ENCODE measurements at places on chromosomes 2 and 18.

GRCh38 chr2:215612786-215613185 lies 176.9 kb upstream of the FN1 start:
- no peak overlapping the region for H3K4me3 ChIP-seq
- H3K27ac ChIP-seq: no peak overlapping the region
- no peaks in the 10 kb centered on the region for H3K27me3 ChIP-seq
- H3K4me1 ChIP-seq: no peaks in the 10 kb centered on the region
- H3K36me3 ChIP-seq: no peaks in the 10 kb centered on the region

DNA sequence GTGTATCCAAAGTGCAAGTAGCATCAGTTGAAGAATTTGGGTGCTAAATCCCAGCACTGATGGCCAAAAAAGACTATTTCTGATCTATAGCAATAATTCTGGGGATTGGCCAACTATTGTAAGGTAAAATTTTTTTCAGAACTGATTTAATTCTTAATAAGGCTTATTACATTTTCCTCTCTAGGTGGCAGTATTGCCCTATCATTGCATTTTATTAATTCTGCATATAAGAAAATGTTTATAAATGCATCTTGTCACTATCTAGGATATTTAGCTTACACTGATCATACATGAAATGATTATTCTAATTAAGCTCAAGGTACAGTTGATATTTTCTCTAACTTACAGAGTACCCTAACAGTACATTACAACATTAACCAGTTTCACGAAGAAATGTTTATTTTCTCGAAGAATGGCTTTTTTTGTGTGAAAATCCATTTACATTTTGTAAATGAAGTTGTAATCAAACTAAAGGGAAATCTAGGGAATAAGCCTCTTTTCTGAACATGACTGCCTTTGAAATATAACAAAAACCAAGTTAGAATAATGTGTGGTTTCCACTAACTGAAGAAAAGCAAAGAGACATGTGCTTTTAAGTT lies 11.0 kb downstream of the TTN start:
- peak; percentile 9 for DNase-seq
- H3K36me3 ChIP-seq: no peaks in the 10 kb centered on the region
- H3K4me3 ChIP-seq: no peak overlapping the region
- H3K4me1 ChIP-seq: no peaks in the 10 kb centered on the region
- no peaks in the 10 kb centered on the region for H3K27me3 ChIP-seq

DNA sequence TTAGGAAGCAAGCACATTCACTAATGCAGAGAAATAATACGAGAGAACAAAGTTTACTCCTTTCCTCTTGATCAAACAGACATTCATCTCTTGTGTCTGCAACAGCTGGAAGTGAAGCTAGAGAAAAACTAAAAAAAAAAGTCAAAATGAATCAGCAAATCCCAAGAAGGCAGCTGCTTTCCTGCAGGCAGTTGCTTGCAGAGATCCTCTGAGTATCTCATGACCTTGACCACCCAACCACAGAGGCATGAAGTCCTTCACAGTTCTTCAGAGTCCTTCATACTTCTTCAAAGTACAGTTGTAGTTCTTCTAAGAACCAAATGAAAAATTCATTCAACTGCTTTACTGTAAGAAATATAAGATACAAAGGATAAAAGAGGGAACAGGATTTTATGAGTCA lies 97.2 kb upstream of the ACVR1C start:
- no peak overlapping the region for H3K4me3 ChIP-seq
- H3K36me3 ChIP-seq: no peaks in the 10 kb centered on the region
- H3K27me3 ChIP-seq: no peaks in the 10 kb centered on the region
- no peak overlapping the region for H3K27ac ChIP-seq
- no peaks in the 10 kb centered on the region for H3K4me1 ChIP-seq
- no peak for DNase-seq

- H3K27ac ChIP-seq: no peak overlapping the region
- H3K27me3 ChIP-seq: no peaks in the 10 kb centered on the region
- no peaks in the 10 kb centered on the region for H3K4me1 ChIP-seq
- no peaks in the 10 kb centered on the region for H3K36me3 ChIP-seq
- H3K4me3 ChIP-seq: no peak overlapping the region
- no peak for DNase-seq
These were observed 118.9 kb downstream of the TMEM18 start for GRCh38 chr2:558302-558642.

DNA sequence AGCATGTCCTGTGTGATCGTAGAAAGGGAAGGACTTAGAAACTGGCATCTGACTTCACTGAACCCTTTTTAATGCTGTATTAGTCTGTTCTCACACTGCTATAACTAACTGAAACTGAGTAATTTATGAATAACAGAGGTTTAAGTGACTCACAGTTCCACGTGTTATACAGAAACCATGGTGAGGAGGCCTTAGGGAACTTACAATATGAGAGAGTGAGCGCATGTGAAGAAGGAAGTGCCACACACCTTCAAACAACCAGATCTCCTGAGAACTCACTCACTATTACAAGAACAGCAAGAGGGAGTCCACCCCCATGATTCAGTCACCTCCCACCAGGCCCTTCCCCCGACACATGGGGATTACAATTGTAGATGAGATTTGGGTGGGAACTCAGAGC lies 811.3 kb downstream of the CPS1 start:
- H3K4me1 ChIP-seq: no peaks in the 10 kb centered on the region
- no peak overlapping the region for H3K27ac ChIP-seq
- no peaks in the 10 kb centered on the region for H3K36me3 ChIP-seq
- no peaks in the 10 kb centered on the region for H3K27me3 ChIP-seq

- H3K27me3 ChIP-seq: no peaks in the 10 kb centered on the region
- no peak for DNase-seq
- H3K27ac ChIP-seq: peak overlapping the region; percentile 94
- H3K4me1 ChIP-seq: peaks cover 55% of the 10 kb centered on the region
These were observed 9.9 kb downstream of the TMBIM1 start for GRCh38 chr2:218282173-218282991.

- no peaks in the 10 kb centered on the region for H3K36me3 ChIP-seq
- H3K4me1 ChIP-seq: no peaks in the 10 kb centered on the region
- no peak overlapping the region for H3K4me3 ChIP-seq
- no peak for DNase-seq
- no peak overlapping the region for H3K27ac ChIP-seq
These were observed 1144.7 kb downstream of the CNTNAP5 start for GRCh38 chr2:125169764-125170146.

DNA sequence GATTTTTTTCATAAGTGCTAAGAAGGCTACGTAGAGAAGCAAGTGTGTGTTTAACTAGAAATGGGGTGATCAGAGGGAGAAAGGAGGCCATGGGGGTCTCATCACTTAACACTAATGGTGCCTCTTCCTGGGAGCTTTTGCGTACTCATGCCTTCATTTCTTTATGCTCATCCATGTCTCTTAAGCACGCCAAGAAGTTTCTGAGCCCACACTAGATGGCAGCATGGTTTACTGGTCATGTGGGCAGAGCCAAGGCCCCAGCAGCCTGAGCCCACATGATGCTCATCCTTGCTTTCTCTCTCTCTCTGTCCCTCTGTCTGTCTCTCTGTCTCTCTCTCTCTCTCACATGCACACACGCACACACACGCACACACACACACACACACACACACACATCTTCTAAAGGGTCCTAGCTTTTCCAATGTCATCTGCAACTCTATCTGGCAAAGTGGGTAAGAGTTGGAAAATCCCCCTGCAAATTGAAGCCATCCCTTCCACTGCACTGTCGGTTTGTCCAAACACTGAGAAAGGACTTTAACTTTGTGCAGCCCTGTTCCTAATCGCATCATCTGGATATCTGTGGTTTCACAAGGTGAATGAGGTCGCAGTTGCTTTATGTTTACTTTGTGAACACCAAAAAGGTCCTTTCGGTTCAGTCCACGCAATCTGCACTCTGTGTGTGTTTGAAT lies 137.1 kb upstream of the CCDC68 start:
- no peaks in the 10 kb centered on the region for H3K36me3 ChIP-seq
- no peak overlapping the region for H3K4me3 ChIP-seq
- no peaks in the 10 kb centered on the region for H3K4me1 ChIP-seq
- DNase-seq: no peak

DNA sequence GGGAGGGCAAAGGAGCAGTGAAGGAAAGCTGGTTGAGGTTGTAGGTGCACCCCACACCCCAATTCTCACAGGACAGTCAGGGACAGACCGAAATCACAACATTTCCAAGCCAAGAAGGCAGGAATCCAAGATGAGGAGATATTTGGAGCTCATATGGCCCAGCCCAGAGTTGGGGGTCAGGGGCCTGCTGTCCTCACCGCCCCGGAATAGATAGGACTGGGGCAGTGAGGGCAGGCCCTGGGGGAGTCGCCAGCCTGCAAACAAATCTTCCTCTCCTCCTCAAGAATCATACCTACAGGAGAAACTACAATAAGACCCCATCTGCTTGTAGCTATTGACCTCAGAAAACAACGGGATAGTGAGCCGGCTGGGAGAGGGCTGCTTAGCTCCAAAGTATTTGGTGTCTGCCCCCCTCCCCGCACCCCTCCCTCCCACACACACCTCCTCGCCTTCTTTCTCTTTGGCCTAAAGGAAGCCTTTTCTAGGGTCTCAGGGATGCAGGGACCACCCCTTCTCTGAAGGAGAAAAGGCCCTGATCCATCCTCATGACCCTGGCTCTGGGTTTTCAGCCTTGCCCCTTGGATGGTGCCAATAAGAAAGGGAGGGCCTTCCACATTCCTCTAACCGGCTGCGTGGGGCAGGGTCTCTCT lies 3.8 kb downstream of the EN1 start:
- DNase-seq: no peak
- peaks cover 21% of the 10 kb centered on the region for H3K4me1 ChIP-seq
- no peak overlapping the region for H3K4me3 ChIP-seq
- no peaks in the 10 kb centered on the region for H3K36me3 ChIP-seq
- peaks cover 57% of the 10 kb centered on the region for H3K27me3 ChIP-seq

GRCh38 chr18:46264255-46264654 lies 160.1 kb downstream of the HAUS1 start:
- no peak overlapping the region for H3K27ac ChIP-seq
- peaks cover 22% of the 10 kb centered on the region for H3K4me1 ChIP-seq
- DNase-seq: peak; percentile 36
- no peaks in the 10 kb centered on the region for H3K27me3 ChIP-seq
- H3K4me3 ChIP-seq: no peak overlapping the region

DNA sequence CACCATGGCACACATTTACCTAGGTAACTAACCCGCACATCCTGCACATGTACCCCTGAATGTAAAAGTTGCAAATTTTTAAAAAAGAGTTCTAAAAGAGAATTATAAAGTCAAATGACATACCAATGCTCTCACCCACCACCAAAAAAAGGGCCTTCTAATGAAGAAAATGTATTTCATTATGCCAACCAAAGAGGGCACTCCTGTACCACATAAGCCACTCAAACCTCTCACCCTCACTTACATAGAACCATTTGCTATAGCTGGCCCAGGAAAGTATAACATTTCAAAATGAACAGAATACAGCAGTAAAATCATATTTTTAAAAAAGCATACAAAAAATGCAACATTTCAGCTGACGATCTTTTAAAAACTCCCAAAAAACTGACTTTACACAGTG lies 241.5 kb upstream of the PKDCC start:
- peaks cover 3% of the 10 kb centered on the region for H3K27me3 ChIP-seq
- DNase-seq: no peak
- H3K4me1 ChIP-seq: no peaks in the 10 kb centered on the region
- no peak overlapping the region for H3K4me3 ChIP-seq
- H3K36me3 ChIP-seq: no peaks in the 10 kb centered on the region

DNA sequence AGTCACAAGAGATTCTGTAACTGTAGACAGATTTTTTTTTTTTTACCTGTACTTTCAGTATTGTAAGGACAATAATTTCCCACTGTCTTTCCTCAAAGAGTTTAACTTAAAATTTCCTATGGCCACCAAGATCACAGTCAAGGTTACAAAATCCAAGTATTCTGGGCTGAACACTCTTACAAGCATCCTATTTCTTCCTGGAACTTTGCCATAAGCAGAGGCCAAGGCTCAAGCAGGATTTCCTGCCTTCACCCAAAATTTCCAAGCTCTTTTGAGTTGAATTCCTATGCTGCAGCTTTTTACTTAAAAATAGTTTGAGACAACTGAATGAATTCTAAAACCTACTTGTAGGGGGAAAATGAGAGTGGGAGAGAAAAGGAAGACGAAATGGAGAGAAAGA lies 299.4 kb downstream of the ZNF516 start:
- no peaks in the 10 kb centered on the region for H3K36me3 ChIP-seq
- no peak for DNase-seq
- H3K27me3 ChIP-seq: no peaks in the 10 kb centered on the region
- H3K27ac ChIP-seq: no peak overlapping the region

DNA sequence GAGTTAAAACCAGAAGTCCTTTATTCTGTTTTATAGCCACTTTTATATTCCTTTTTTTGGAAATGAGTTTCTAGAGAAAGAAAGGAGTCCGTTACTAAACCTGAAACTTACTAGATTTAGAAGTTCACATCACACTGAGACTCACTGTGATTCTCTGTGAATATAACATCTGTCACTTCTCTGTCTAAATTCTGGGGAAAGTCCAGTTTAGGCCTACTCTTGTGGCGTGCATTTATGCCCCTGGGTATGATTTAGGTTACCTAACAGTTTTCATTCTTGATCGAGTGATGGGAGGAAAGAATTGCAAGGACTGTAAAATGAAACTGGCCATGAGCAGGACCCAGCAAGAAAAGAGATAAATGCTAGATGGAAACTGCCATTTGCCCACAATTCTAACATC lies 449.6 kb downstream of the SPAG16 start:
- H3K4me3 ChIP-seq: no peak overlapping the region
- DNase-seq: no peak

DNA sequence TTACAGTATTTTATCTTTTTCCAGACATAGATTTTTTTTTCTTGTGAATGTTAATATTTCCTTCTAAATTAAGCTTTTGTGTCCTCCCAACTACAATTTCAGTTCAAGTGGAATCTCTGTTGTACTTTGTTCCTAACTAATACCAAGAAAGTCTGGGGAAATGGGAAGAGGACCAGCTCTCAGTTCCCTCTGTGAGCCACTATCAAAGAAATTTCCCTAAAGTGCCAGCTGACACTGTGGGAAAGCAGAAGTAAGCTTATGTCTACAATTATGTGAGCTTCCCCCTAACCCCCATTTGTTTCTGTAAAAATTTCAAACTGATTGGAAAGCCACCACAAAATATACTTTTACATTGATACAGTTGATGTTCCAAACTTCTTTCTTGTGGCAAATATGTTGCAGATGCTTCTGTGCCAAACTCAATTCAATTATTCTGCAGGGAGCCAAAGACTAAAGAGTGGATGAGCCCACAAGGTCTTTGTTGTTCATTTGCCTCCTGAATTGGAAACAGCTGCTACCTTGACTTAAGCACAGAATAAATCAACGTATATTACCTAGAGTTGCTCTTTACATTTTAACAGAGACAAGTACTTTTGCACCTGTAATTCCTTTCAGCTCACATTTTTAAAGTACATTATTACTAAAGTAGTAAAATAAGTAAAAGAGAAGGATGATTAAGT lies 306.6 kb downstream of the PTH2R start:
- H3K4me1 ChIP-seq: no peaks in the 10 kb centered on the region
- no peak overlapping the region for H3K4me3 ChIP-seq
- H3K27me3 ChIP-seq: no peaks in the 10 kb centered on the region
- H3K36me3 ChIP-seq: no peaks in the 10 kb centered on the region
- DNase-seq: no peak

DNA sequence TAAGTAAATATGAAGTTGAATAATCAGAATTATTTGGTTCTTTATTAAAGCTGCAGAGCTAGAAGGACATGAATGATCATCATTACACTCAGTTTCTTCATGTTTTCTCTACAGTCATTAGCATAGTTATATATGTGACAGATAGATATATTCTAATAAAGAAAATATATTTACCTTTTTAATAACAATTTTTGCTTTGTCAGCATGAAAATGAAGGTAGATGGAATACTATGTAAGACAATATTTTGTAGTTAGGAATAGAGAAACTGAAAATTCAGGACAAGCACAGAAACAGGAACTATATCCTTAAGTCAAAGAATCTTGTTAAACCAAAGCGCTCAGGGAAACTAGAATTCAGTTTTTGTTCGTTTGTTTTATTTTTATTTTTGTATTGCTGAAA lies 649.9 kb upstream of the NRXN1 start:
- H3K27ac ChIP-seq: no peak overlapping the region
- H3K4me1 ChIP-seq: no peaks in the 10 kb centered on the region
- DNase-seq: no peak
- no peaks in the 10 kb centered on the region for H3K36me3 ChIP-seq
- H3K27me3 ChIP-seq: no peaks in the 10 kb centered on the region
